ENCODE measurements at places on chromosomes 2 and 18. TPM values are rescaled to one million over a fixed set of nuclear protein-coding genes. Genes with fewer than 3 reads are reported as not detected.

- H3K36me3 ChIP-seq, result no peaks in the 10 kb centered on the region
- H3K27ac ChIP-seq, result no peak overlapping the region
- H3K27me3 ChIP-seq, result no peaks in the 10 kb centered on the region
- DNase-seq, result no peak
Measured at GRCh38 chr2:224263571-224264043, 138.3 kb downstream of the FAM124B start.

Gene BOLL
- not detected for total RNA-seq

GRCh38 chr2:240328526-240328925 lies 106.9 kb upstream of the GPC1 start:
- H3K27me3 ChIP-seq, result no peaks in the 10 kb centered on the region
- no peak overlapping the region for H3K27ac ChIP-seq
- no peaks in the 10 kb centered on the region for H3K36me3 ChIP-seq
- no peak overlapping the region for H3K4me3 ChIP-seq
- DNase-seq, result no peak

- H3K36me3 ChIP-seq, result no peaks in the 10 kb centered on the region
- DNase-seq, result no peak
- H3K27ac ChIP-seq, result no peak overlapping the region
Measured at GRCh38 chr2:130252880-130253645, 54.8 kb upstream of the TUBA3E start.

Gene ZDBF2
- 5.8 TPM for total RNA-seq

DNA sequence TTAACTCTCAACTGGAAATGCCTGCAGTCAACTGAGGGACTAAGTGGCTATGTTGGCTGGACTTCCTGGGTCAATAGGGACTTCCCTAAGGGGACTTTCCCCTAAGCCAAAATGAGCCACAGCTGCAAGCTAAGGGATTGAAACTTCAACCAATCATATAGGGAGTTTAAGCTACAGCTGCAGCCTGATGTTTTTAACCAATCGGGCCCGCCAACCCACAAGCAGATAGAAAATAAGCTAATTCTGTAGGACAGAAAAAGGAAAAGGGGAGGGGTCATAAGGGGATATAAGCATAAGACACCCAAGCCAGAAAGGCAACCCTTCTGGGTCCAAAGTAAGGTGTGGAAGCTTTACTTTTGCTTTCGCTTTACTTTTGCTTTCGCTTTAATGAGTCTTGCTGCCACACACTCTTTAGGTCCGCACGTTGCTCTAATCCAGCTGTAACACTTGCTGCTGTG lies 927.5 kb downstream of the ERBB4 start:
- H3K27ac ChIP-seq, result no peak overlapping the region
- H3K36me3 ChIP-seq, result no peaks in the 10 kb centered on the region
- no peaks in the 10 kb centered on the region for H3K27me3 ChIP-seq

GRCh38 chr2:24508878-24509277 lies 17.8 kb downstream of the NCOA1 start:
- H3K27ac ChIP-seq, result no peak overlapping the region
- no peak for DNase-seq
- H3K27me3 ChIP-seq, result no peaks in the 10 kb centered on the region
- no peaks in the 10 kb centered on the region for H3K4me1 ChIP-seq
- no peak overlapping the region for H3K4me3 ChIP-seq

Gene REL
- total RNA-seq, result 79.2 TPM

- no peak for DNase-seq
- H3K4me3 ChIP-seq, result no peak overlapping the region
- no peaks in the 10 kb centered on the region for H3K36me3 ChIP-seq
- H3K27ac ChIP-seq, result no peak overlapping the region
- H3K4me1 ChIP-seq, result no peaks in the 10 kb centered on the region
Measured at GRCh38 chr2:224024270-224024669, 14.8 kb downstream of the SERPINE2 start.

DNA sequence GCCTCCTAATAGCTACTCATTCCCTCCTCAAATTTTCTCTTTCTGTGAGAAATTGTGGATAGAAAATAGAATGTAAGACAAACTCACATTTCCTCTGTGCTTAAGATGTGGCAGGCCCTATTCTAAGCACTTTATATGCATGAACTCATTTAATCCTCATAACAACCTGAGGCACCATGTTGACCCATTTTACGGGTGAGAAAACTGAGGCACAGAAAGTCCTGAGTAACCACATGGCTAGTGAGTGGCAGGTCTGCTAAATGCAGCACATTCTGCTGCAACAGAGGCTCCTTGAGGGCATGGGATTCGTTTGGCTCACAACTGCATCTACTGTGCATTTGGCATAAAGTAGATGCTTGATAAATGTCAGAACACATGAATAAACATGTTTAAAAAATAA lies 22.7 kb upstream of the RNF149 start:
- H3K27ac ChIP-seq, result no peak overlapping the region
- H3K36me3 ChIP-seq, result no peaks in the 10 kb centered on the region
- H3K4me1 ChIP-seq, result peaks cover 36% of the 10 kb centered on the region
- H3K4me3 ChIP-seq, result no peak overlapping the region
- no peak for DNase-seq

Gene ACMSD
- 1.2 TPM for total RNA-seq

DNA sequence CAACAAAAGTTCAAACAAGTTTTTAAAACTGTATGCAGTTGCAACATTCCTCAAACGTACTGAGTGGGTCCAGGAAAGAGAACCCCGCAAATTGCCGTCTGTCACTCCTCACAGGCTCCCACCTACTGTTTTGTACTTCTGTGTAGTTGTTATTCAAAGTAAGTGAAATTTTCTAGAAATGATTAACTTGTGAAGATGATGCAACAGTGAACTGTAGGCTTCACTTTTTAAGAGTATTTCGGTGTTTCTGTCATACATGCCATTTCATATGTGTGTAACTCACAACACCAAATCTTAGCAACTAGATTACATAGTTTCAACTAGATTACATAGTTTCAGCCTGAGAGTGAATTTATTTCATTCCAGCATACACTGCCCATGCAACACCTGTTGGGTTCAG lies 226.0 kb upstream of the TANK start:
- H3K27me3 ChIP-seq, result no peaks in the 10 kb centered on the region
- no peak for DNase-seq
- no peak overlapping the region for H3K27ac ChIP-seq
- no peaks in the 10 kb centered on the region for H3K4me1 ChIP-seq

DNA sequence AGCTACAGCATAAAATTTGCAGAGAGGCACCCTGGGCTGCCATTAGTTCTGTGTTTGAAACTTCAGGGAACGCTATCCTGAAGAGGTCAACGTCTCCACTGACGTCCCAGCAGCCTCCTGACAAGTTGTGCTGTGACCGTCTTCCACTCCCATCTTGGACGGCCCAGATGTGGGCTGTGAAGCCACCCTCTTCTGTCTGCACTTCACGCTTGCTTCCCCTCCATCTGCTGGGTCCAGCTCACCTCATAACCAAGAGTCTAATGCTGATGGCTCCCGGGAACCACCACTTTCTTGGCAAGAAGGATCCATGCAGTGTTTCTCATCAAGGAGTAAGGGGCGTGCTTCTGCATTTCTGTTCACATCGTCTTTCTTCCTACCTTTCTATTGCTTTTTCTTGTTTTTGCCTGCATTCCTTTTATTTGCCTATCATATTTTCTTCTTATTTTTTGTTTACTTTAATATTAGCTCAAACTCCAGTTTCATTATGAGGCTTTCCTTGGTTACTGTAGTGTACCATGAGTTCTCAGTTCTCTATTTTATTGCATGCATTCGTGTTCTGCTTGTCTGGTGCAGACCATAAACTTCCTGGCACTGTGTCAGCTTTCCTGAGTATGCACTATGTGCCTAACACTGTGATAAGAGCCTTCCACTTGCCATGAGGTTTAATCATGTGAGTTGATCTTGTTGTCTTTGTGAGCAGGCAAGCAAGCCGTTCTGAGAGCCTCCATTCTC lies 631.8 kb upstream of the RAB6C start:
- H3K27me3 ChIP-seq, result no peaks in the 10 kb centered on the region
- no peaks in the 10 kb centered on the region for H3K4me1 ChIP-seq
- H3K27ac ChIP-seq, result no peak overlapping the region
- no peak overlapping the region for H3K4me3 ChIP-seq
- DNase-seq, result no peak
- no peaks in the 10 kb centered on the region for H3K36me3 ChIP-seq

- DNase-seq, result no peak
- H3K27me3 ChIP-seq, result no peaks in the 10 kb centered on the region
- no peaks in the 10 kb centered on the region for H3K4me1 ChIP-seq
Measured at GRCh38 chr2:152155209-152155608, 20.4 kb downstream of the STAM2 start.

Gene PROM2
- 24.7 TPM for total RNA-seq

- no peak overlapping the region for H3K27ac ChIP-seq
- H3K27me3 ChIP-seq, result no peaks in the 10 kb centered on the region
- no peak for DNase-seq
- H3K36me3 ChIP-seq, result no peaks in the 10 kb centered on the region
- no peaks in the 10 kb centered on the region for H3K4me1 ChIP-seq
Measured at GRCh38 chr18:27920836-27921235, 256.1 kb downstream of the CDH2 start.

DNA sequence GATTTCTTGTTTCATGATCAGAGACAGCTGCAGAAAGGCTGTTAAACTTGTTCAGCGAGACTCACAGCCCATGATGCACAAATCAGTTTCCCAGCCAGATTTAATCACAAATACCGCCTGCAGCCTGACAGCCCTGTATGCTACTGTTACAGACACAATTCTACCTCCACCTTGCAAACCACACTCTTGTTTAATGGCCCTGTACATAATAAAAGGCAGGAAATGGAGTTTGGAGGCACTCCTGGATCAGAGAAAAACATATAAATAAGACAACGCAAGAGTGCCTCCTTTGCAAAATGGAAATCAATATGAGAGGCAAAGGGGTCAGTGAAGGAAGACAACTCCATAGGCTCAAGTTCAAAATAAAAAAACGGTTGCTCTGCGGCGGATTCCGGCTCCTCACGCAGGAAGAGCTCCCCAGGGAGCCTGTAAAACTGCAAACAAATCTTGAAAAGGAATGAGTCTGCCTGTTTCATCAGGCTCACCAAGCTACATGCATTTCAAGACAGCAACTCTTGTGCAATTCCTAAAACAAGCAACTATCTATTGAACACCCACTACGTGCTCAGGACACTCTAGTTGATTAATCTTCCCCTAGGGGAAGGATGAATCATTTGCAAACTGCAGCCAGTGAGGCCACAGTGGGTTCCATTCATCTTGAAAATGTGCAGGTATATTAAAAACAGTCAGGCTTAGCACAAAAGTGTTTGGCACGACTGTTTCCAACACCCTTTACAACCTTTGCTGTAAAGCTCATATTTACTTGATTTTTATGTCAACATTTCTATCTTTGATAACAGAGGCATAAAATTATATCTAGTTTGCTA lies 37.5 kb downstream of the TBC1D8 start:
- no peak overlapping the region for H3K4me3 ChIP-seq
- no peak for DNase-seq
- no peaks in the 10 kb centered on the region for H3K36me3 ChIP-seq
- peaks cover 11% of the 10 kb centered on the region for H3K4me1 ChIP-seq
- H3K27ac ChIP-seq, result peak overlapping the region; percentile 41

- H3K27ac ChIP-seq, result no peak overlapping the region
- no peaks in the 10 kb centered on the region for H3K27me3 ChIP-seq
- no peaks in the 10 kb centered on the region for H3K36me3 ChIP-seq
Measured at GRCh38 chr2:129324349-129324748, 655.1 kb upstream of the RAB6C start.

DNA sequence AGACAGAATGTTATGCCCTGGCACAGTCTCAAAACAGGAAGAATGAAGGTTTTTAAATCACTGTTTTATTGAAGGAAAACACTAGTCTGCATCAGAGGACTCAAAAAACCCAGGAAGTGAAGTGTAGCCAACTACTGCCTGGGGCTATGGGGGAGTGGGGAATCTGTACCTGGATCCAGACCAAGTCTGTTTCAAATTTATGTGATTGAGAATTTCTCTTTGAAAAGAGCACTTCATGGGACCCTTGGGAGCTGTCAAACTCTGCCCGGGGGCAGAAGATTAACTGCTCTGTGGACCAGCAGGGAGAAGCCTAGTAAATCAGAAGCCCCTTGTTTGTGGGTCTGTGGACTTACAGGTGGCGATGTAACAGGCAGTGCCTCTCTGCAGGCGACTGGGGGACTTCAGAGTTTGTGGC lies 45.3 kb upstream of the TANC1 start:
- H3K27me3 ChIP-seq, result no peaks in the 10 kb centered on the region
- H3K27ac ChIP-seq, result no peak overlapping the region
- H3K4me3 ChIP-seq, result no peak overlapping the region
- DNase-seq, result no peak
- H3K36me3 ChIP-seq, result no peaks in the 10 kb centered on the region
- H3K4me1 ChIP-seq, result no peaks in the 10 kb centered on the region
